Aortic smooth muscle cell (primary cell): ENCODE measurements at places on chromosomes 6 and 20. TPM values are rescaled to one million over a fixed set of nuclear protein-coding genes. Genes with fewer than 3 reads are reported as not detected.

The OOEP gene
- total RNA-seq: not detected in 2 replicates

The EDN3 gene
- total RNA-seq: not detected in 2 replicates

The MAP3K4 gene
- total RNA-seq: 24.8 and 28.1 TPM in 2 replicates

The SIM1 gene
- total RNA-seq: under 0.01 TPM in 1 of 2 replicates, not detected in the other

The HTR1E gene
- not detected in 2 replicates for total RNA-seq

The CST7 gene
- total RNA-seq: not detected in 2 replicates

The WFDC2 gene
- total RNA-seq: not detected in 2 replicates

The C6orf118 gene
- not detected in 2 replicates for total RNA-seq
